NCI-H345 (cell line): ENCODE measurements at places on chromosomes 5 and 9.

- DNase-seq, result no peak
Measured at GRCh38 chr9:36323926-36324325, 65.7 kb upstream of the GNE start.

DNA sequence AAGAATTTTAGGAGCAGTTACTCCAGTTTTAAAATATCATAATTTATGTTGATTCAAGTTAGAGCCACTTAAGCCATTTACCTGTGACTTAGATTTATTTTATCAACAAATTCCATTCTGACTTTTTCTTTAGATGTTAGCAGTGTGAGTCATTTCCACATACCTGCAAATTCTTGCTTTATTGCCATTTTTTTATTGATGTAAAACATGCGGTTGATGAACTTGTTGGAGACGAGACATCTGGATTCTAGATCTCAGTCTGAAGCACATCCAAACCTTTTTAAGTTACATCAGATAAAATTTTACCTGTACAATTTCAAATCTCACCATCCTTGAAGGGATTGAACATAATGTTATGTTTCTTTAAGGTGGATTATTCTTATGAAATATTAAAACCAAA is 240.9 kb downstream of the IRX1 start:
- no peak for DNase-seq

DNA sequence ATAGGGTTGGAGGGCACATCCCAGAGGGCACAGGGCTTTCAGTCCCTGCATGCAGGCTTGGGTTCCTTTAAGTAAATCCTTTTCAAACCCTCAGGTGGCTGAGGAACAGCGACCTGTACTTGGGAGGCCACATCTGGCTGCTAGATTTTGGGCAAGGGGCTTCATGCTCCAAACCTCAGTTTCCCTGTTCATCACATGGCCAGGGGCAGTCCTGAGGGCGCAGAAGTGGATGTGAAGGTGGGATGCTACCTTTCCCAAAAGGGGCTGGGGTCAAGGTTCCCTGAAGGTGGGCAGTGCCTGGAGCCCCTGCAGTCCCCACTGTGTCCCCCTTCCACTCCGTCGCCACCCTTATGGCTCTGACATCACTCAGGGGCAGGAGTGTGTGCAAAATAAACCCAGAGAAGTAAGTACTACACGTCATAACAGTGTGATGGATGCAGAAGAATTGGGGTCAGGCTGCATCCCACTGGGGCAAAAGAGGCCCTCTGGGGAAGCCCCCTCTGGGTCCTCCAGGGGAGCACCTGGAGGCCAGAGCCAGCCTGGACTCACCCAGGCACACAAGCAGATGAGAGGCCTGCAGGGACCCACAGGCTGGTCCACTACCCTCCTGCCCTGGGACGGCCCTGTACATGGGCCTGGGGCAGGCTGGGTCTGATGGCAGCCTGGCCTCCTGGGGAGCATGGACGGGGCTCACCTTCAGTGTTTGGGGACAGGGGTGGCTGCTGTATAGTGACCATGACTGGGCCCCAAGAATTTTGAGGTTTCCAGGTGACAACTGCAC is 1.9 kb upstream of the CARD19 start:
- no peak for DNase-seq

- peak; percentile 80 for DNase-seq
Measured at GRCh38 chr9:120877276-120878034, 467 bp upstream of the PHF19 start.

DNA sequence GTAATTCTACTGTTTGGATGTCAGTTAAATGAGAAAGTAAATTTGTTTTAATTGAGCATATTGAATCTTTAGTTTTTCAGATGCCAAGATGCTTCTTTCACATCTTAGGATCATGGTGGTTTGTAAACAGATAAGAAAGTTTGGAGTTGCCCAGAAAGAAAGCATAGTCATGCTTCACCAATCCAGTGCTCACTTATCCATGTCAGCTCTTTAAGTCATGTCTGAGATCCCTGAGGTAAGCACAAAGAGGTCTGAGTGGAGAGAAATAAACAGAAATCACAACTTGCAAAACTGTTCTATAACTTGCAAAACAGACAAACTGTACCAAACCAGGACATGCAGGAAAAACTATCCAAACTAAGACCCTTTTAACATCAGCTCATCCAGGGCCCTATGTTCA is 87.7 kb downstream of the OSTF1 start:
- no peak for DNase-seq

DNA sequence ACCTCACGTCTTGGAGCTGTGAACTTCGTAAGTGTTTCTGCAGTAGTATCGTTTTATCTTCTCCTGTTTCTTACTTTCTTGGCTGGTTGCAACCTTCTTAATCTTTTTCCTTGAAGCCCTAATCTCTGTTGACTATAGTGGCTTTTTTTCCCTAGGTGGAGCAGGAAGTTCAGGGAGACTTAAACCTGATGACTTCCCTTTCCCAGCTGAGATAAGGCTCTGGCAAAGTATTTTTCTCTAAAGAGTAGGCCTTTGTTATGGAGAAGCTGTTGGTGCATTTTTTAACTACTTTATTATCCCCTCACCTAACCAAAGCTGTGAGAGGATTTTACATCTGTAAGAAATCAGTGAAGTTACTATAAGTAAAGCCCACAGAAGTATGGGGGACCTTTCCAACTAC is 723.1 kb upstream of the RIOK2 start:
- no peak for DNase-seq

DNA sequence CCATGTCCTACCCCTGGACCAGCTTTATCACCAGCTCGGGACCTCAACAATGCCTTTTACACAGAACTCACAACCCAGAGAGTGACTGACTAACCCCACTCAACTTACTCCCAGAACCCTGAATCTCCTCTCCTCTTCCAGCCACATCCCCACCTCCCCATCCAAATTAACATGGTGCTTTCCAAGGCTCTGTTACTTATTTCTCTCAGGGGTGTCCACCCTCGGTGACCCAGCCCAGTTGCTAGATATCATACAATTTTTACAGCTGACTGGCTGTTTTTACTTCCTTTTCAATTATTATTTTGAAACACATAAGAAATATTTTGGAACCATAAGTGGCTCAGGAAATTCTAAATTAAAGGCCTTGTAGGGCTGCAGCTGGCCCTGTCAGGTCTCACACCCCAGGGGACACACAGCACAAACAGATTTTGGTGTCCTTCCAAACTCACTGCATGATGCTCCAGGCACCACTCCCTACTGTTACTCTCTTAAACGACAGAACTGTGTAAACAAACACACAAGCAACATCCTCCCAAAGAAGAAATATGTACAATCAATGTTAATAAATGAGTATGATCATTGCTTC is 180.6 kb downstream of the ADAMTS12 start:
- DNase-seq, result peak; percentile 83

DNA sequence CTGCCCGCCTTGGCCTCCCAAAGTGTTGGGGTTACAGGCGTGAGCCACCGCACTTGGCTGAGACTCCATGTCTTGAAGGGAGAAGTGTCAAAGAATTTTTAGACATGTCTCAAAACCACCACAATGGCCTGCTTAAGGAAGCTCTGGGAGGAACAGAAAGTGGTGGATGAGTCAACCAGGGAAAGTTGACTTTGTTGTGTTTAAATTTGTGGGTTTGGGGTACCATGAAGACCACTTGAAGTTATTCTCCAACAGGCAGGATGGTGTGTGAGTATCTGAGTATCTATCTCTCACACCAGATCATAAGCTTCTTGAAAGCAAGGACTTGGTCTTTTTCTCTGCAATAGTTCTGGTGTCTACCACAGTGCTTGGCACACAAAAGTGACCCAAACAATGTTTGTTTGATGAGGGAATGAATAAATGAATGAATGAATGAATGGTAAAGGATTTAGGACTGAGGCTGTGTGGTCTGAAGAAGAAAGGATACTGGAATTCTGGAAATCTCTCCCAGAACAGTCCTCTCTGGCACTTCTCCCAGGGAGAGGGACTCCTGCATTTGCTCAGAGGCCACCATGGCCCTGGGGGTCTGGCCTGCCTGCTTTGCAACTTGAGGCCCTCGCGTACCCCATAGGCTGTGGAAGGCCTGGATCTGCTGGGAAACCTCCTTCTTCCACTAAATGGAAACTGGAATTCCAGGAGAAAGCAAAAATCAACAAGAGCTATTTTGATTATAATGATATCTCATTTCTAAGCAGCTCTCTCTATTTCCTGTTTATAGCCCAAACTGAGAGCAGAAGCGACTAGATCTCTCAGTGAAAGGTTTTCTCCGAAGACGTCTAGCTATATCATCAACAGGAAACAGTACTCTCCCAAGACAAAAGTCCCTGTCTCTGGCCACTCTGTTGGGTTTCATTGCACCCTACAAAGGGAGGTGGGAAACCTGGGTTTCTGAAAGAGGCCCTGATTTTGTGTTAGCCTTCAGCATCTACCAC is 187.9 kb downstream of the PALM2AKAP2 start:
- DNase-seq, result no peak

- DNase-seq, result no peak
Measured at GRCh38 chr5:150313921-150314716, 11.4 kb upstream of the ARSI start.

DNA sequence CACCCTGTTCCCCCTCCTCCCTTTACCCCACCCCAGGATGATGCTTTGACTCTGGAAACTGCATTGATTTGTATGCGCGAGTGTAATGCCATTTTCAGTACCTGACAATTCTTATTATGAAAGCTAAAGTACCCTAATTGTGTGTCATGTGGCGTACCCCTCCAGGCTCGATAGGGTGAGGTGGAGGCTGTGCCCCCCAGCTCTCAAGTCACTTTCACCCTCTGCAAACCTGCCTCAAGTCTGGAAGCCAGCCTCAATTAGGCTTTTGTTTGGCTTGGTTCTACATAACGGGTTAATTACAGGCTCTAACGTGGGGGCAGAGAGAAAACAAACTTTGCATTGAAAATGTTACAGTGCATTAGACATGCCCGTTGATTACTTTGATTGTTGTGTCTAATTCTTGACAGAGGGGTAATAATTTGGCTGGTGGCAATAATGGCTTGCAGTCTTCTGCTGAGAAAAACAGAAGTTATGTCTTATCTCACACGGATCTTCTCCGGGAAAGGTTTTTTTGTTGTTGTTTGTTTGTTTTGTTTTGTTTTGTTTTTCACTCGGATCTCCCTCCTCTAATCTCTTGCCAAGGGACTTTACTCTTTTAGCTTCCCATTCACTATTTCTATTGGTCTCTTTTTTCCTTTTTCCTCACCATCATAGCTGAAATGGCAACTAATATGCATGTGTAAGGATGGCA is 12.6 kb downstream of the ISL1 start:
- DNase-seq, result no peak

GRCh38 chr9:116100711-116101121 is 52.9 kb upstream of the PAPPA start:
- no peak for DNase-seq

DNA sequence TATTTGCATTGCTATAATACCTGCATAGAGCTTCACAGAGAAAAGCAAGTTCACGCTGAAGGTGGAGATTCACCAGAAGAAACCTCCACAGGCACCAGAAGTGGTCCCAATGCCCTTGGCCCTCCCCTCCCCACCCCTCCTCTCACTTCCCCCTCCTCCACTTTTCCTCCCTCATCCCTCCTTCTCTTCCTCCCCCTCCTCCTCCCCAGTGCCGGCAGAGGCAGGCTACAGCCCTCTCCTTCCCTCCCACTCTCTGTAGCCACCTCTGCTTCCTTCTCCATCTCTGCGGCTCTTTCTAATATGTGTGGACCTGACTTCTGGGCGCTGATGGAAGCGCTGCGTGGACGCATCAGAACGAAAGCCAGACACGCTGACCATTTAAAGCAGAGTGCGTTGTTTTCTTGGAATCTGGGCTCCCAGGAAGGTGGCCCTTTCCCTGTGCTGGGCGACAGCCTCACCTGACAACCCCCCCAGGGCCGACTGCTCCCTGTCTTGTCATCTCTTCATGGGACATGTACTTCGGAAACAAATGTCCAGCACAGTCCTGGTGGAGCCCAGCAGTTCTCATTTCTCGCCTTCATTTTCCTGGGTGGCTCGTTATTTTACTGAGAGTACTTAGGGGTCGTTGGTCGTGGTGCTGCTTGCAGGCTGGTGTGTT is 29.5 kb downstream of the NDUFS6 start:
- no peak for DNase-seq

GRCh38 chr9:137277329-137278041 is at the start of gene TOR4A:
Gene TOR4A, plus strand, starts transcription at chr9:137277726. Its CDS starts 964 bp downstream, at chr9:137278690.
- no peak for DNase-seq

DNA sequence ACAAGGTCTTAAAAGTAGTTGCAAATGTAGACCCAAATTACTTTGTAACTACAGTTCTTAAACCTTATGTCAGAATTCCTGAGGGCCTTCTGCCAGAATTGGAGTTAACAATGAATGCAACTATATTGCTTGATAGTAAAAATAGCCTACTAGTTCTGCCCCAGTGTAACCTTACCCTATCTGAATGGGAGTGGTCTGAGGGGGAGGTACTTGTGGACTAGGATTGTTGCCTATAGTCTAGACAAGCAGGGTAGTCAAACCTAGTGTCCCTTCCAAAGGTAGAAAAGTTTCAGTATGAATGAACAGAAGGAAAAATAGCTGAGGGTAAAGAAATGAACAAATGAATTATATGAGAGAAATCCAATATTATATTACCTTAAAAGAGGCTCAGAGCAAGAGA is 242.2 kb downstream of the PJA2 start:
- DNase-seq, result no peak

DNA sequence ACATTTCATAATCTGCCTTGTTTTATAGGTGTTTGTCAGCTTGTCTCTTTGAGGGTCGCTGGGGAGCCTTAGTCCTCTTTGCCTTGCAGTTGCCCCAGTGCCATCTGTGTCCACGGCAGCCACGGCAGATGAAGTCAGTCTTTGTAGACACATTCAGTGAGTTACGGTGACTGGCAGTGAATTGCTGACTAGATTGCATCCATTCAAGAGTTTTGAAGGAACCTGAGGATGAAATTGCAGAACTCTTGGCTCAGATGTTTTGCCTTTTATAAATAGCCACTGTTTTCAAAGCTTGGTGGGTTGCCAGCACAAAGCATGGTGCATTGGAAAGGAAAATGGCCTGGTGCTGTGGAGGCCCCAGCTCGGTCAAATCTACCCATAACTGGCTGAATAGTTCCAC is 125.6 kb downstream of the TRIO start:
- DNase-seq, result peak; percentile 27

- peak; percentile 81 for DNase-seq
Measured at GRCh38 chr5:173293817-173294672, 34.2 kb downstream of the STC2 start.

DNA sequence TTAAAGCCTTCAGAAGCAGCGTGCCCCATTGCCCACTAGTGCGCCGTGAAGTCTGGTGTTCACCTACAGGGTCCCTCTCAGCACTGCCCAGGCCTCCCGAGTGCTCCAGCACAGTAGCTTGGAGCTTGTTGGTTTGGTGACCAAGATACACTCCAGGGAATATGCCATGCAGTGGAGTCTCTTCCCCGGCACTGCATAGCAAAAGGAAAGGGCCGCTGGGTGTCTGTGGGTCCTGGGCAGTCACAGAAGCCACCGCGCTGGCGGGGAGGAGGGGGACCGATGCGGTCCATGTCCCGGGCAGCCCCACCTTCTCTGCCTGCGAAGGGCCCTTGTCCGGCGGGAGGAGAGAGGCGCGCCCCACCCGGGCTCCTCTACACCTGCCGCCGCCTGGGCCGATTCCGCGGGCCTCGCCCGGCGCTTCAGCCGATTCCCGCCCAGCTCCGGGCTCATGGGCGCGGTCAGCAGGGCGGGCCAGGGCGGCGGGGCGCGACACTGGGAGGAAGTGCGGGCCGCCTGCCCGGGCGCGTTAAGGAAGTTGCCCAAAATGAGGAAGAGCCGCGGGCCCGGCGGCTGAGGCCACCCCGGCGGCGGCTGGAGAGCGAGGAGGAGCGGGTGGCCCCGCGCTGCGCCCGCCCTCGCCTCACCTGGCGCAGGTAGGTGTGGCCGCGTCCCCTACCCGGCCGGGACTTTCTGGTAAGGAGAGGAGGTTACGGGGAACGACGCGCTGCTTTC is at the start of gene SYK:
SYK (plus strand) TSS at position 579 of the 732 bp plus-strand sequence. CDS start 42,080 bp downstream, outside the sequence.
- peak; percentile 52 for DNase-seq

- no peak for DNase-seq
Measured at GRCh38 chr9:97562542-97562941, 61.1 kb downstream of the TMOD1 start.

GRCh38 chr5:90290648-90291047 is 118.9 kb downstream of the CETN3 start:
- DNase-seq, result no peak
